ENCODE measurements at places on chromosomes 11 and 22.

DNA sequence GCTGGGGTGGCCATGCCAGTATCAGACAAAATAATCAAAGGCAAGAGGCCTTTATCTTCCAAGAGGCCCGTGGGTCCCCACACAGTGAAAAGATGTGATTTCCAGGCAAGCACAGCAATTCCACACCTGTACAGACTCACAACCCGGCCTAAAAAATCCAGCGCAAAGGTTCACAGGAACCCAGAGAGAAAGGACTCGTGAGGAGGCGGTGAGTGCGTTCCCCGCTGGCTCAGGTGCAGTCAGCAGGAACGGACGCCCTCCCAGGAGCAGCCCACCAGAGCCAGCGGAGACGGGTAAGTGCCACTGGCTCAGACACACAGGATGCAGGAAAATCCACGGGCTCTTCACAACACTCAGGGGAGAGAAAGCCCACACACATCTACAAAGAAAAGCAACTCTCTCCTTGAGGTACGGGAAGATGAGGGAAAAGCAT lies 4.4 kb downstream of the TOLLIP start:
- no peak for DNase-seq

GRCh38 chr11:27902981-27903624 lies 202.8 kb upstream of the BDNF start:
- no peak for DNase-seq

- DNase-seq, result peak; percentile 4
These were observed 40.5 kb downstream of the GGTLC2 start for GRCh38 chr22:22684580-22685561.

GRCh38 chr11:33391893-33392251 lies 134.7 kb downstream of the HIPK3 start:
- DNase-seq, result no peak

DNA sequence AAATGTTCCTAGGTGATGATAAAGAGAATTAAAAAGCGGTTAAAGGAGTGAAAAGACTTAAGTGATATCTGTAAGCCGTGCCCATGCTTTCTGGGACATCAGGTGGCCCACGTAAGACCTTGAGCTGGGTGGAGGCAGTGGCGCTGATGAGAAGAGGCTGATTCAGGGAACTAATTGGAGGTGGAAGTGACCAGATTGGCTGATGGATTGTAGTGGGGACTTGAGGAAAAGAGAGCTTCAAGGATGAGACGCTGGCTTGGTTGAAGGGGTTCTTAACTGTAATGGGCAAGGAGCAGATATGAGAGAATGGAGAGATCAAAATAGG lies 69.1 kb upstream of the EP300 start:
- no peak for DNase-seq

DNA sequence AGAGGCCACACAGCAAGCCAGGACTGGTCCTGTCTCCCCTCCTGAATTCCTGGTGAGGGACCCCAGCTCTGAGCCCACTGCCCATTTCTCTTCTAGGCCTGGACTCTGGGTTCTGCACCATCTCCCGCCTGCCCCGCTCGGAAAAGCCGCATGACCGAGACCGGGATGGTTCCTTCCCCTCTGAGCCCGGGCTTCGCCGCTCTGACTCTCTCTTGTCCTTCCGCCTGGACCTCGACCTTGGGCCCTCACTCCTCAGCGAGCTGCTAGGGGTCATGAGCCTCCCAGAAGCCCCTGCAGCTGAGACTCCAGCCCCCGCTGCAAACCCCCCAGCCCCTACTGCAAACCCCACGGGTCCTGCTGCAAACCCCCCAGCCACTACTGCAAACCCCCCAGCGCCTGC lies 7.7 kb downstream of the CDC42EP1 start:
- DNase-seq, result no peak

DNA sequence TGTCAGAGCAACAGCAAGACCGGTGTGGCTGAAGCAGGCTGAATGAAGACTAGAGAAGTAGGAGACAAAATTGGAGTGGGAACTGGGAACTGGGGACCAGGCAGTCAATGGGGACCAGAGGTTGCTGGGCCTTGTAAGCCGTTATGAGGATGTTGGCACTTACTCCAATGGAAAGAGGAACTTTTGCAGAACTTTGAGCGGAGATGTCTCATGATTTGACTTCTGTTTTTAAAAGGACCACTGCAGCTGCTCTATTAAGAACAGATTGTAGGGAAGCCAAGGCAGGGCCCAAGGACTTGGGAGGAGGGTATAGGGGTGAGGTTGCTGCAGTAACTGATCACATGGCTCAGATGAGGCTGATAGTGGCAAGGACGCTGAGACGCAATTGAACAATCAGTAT lies 34.2 kb downstream of the IL18 start:
- DNase-seq, result no peak

DNA sequence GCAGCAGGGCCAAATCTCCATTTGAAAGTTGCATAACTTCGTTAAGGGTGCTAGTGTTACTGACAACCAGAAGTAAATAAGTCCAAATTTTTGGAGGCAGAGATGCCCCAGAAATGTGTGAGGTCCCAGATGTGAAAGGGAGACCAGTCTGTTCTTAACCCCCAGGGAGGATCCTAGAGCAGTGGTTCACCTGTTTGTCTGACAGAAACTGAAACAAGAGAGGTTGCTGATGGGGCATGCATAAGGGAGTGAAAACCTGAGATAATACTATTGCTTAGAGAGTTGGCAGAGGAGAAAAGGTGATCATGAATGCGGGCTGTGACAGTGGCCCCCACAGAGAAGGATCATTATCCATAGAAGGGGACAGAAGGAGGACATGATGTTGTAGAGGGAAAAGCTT lies 3.8 kb downstream of the CBLIF start:
- no peak for DNase-seq

- DNase-seq, result no peak
These were observed 50.1 kb downstream of the FBLN1 start for GRCh38 chr22:45552580-45553350.

DNA sequence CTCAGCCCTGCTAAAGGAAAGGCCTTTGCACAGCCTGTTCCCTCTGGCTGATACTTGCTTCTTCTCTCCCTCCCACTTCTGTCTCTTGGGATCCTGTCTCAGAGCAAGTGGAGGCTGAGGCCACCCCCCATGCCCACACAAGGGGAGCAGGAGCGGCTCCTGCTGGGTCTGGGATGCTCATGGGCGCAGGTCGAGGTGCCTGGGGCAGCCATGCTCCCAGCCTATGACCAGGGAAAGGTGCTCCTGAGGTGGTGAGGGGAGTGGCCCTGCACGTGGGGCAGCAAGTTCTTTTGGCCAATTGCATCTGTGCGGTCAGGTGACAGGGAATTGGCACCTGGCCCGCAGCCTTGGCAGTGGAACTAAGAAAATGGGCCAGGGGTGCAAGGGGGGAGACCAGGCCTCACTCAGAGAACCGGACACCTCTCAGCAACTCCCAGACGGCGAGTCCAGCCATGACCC lies 1.5 kb downstream of the MAPK11 start:
- DNase-seq, result no peak

DNA sequence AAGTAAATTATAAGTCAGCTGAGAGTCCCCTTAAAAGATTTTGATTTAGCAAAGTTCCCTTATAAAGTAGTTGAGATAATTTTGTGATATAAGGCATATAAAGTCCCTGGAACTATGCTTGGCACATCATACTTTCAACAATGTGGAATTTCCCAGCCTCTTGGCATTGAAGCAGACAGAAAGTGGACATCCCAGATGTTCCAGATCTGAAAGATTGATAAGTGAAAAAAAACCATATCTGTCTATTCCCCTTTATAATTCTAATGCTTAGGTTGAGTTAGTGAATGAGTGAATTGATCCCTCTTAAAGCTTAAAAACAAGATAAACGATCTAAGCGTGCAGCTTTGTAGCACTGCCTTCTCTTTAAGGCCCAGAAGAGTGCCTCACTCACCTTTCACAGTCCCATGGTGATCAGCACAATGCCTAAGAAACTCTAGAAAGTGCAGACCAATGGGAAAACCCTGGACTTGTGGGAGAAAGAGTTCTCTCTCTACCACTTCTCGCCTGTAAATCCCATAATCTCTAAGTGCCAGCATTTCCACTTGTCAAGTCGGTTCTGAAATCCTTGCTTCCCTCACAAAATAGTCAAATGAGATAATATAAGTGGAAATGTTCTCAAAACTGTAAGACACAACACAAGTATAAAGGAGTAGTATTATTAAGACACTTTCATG lies 17.8 kb downstream of the FIBIN start:
- DNase-seq, result no peak

DNA sequence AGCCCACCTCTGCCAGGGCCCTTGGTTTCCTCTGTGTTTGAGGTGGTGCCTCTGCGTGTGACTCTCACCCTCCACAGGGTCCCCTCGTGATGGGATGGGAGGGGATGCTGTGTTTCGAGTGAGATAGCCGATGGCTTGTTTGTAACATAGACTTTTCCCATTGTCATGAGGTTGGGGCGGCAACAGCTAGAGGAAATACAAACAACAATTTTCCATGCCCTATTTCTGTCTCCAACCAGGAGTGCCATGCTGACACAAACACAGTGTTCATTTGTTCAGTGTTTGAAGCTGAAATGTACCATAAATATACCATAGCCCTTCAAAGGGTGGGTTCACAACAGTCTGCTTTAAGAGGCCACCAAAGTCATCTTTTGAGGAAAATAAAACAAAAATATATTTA lies 19.5 kb upstream of the NAV2 start:
- DNase-seq, result no peak

GRCh38 chr11:79237703-79238102 lies 203.1 kb downstream of the TENM4 start:
- no peak for DNase-seq

DNA sequence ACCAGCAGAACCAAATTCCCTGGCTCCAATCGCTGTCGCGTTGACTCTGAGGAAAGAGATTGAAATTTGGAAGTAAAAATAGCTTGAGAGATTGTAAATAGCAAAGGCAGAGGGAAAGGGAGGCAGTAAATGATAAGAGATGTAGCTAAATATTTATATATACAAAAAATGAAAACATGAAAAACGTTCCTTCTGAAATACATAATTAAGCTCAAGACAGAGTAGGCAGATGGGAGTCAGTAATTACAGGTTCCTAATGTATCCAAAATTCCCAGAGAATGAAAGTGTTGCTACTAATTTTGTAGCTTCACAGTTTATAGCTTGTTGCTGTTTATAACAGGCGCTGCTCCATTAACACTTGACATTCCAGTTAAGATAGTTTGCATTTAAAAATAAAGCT lies 648.7 kb downstream of the KCNA4 start:
- no peak for DNase-seq

- DNase-seq, result no peak
These were observed 4.5 kb upstream of the TP53I11 start for GRCh38 chr11:44955015-44955738.

DNA sequence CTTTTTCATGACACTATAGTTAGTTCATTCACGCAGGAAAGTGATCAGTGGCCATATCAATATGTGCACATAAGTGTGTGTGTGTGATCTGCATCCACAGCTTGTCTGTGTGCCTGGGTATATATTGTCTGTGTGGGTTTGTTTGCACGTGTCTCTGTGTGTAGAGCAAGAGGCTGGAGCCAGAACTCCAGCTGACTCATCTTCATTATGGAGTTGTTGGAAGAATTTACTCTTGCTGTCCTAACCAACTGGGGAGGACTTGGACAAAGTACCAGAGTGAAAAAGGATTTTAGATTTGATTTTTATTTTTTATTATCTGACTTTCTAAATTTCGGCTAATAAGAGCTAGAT lies 63.9 kb downstream of the TP53I11 start:
- no peak for DNase-seq

GRCh38 chr22:49827271-49827852 lies 311 bp downstream of the BRD1 start:
- DNase-seq, result no peak

DNA sequence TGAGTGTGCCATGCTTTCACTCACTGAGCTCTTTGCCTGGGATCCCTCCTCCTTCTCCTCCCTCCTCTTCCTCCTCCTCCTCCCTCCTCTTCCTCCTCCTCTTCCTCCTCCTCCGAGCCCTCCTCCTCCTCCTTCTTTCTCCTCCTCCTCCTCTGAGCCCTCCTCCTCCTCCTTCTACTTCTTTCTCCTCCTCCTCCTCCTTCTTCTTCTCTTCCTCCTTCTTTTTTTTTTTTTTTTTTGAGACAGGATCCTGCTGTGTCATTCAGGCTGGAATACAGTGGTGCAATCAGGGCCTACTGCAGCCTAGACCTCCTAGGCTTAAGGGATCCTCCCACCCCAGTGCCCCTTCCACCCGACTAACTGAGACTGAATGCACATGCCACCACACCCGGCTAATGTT lies 62.3 kb downstream of the DEUP1 start:
- no peak for DNase-seq

- DNase-seq, result peak; percentile 61
These were observed 6.6 kb upstream of the SSTR3 start for GRCh38 chr22:37218771-37219411.

GRCh38 chr11:128686021-128686741 lies 7.7 kb upstream of the FLI1 start:
- DNase-seq, result no peak

DNA sequence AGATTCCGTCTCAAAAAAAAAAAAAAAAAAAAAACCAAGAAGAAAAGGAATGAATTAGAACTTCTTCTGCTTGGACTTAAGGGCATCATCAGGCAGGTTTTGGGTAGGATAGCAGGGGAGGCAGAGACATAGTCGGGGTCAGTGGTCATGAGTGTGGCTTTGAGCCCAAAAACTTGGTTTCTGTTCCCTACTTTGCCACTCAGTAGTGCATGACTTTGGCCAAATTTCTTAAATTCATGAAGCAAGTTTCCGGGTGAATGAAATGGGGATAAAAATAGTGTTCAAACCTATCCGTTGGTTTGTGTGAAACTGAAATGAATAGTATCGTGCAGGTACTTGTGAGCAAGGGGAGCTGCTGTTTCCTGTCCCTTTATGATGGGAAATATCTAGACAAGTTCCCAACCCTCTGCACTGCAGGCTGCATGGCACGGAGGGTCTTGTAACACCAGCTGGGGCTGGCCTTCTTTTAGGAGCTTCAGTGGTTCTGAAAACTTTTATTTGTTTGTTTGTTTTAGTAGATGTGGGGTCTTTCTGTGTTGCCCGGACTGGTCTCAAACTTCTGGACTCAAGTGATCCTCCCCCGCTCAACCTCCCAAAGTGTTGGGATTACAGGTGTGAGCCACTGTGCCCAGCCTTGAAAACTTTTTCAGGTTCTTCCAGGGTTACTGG lies 18.4 kb downstream of the NEAT1 start:
- no peak for DNase-seq

DNA sequence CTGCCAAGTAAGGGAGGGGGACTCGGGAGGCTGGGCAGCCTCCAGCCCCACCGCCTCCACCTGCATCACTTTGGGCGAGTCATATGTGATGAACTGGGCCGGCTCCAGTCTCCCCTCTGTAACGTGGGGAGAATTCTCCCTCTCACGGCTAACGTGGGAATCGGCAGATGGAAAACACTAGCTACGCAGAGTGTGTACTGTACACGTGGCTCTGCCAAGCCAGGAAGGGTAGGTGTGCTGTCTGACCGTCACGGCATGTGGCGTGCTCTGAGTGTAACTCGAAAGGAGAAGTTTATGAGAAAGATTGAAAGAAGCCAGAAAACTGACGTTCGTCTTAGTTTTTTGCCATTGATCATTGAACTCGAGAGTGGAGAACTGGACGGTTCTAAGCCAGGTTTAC lies 13.7 kb downstream of the TRMU start:
- no peak for DNase-seq

DNA sequence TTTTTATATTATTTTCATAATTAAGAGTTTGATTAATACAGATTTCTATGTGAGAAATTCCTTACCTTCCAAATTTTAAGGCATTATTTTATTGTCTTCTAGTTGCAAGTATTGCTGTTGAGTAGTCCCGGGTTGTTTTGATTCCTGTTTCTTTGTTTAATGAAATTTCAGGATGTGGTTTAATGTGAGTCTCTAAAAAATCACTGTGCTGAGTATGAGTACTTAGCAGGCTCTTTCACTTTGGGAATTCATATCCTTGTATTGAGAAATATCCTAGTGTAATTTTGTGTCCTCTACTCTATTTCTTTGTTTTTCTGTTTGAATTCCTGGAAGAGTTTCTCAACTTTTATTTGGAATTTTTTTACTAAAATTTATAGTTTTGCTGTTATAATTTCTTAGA lies 113.2 kb downstream of the TMEM135 start:
- no peak for DNase-seq

Measured in stimulated activated CD4-positive, alpha-beta T cell treated with anti-CD3 and anti-CD28 coated beads, Interleukin-12 subunit alpha, Interleukin-12 subunit beta, amount 100 ng/mL, for 4 hours (primary cell).